Psoas muscle (tissue), 8 donors: ENCODE measurements at places on chromosomes 1 and 21.
A peak's percentile ranks its signal among the peaks of the same experiment; 100 is the strongest.

- DNase-seq: peak; percentile 77
Observed at GRCh38 chr1:201903135-201903534, 14.4 kb downstream of the SHISA4 start.

- DNase-seq: no peak
Observed at GRCh38 chr1:244545511-244545910, 84.4 kb downstream of the CATSPERE start.

DNA sequence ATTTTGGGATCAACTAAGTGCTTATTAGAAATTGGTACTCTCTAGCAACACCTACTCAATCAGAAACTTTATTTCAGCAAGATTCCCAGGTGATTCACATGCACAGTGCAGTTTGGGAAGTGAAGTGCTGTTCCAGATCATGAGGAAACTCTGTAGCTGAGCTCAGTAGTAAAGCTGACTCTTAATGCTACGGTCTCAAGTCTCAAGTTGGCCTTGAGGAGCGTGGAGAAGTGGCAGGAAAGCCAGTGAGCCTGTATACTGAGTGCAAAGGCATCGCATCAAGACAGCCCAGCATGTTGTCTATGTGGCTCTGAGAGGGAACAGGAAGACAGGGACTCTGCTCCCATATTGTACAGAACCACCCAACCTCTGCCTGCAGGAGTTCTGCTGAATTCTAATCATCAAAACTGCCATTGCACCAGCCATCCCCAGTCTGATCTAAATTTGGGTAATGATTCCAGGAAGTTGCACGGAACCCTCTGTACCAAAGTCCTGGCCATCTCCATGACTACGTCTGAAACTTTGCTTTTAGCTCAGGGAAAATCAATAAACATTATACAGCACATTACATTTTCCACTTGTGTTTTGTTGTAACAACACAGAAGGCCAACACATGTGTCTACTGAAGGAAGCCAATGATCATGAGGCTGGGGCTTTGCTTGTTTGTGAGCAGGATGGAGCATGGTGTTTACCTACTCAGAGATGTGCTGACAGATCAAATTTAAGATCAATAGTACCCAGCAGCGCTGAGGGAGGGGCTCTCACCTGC, 105.1 kb upstream of the TLR5 start:
- DNase-seq: no peak

GRCh38 chr1:91582431-91582921, 81.8 kb downstream of the CDC7 start:
- DNase-seq: no peak

DNA sequence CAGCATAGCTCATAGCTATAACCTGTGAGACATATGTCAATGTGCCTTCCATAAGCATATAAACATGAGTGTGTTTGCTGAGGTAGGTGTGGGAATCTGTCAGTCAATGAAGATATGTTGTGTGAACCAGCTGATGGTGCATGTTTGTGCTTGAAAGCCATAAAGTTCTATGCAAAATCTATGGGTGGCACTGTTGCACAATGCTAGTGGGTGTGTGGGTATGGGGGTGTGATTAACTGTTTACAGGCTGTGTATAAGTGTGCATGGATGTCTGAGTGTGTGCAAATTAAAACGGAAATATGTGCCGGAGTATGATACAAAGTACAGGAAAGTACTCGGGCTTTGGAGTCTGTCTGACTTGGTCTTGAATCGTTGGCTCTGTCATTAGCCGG, 1.0 kb upstream of the ATP2B4 start:
- DNase-seq: no peak

GRCh38 chr21:27363719-27364477, 397.0 kb upstream of the ADAMTS5 start:
- no peak for DNase-seq

DNA sequence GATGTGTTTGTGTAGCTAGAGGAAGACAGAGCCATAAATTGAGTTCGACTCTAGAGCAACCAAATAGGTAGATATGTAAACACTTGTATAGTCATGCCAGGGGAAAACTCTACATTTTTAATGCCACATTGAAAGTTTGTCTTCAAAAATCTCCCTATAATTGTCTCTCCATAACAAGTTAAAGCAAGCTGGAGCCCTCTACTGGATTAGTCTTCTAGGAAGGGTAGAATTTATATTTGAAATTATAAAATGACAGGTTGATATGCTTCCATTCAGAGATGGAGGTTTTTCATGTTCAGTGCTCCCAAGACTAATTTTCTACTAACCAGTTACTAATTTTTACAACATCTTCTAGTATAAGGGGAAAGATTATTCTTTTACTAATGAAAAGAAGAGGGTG, 13.1 kb upstream of the COL24A1 start:
- DNase-seq: no peak

GRCh38 chr1:201017828-201018163, 5.7 kb downstream of the KIF21B start:
- DNase-seq: no peak

DNA sequence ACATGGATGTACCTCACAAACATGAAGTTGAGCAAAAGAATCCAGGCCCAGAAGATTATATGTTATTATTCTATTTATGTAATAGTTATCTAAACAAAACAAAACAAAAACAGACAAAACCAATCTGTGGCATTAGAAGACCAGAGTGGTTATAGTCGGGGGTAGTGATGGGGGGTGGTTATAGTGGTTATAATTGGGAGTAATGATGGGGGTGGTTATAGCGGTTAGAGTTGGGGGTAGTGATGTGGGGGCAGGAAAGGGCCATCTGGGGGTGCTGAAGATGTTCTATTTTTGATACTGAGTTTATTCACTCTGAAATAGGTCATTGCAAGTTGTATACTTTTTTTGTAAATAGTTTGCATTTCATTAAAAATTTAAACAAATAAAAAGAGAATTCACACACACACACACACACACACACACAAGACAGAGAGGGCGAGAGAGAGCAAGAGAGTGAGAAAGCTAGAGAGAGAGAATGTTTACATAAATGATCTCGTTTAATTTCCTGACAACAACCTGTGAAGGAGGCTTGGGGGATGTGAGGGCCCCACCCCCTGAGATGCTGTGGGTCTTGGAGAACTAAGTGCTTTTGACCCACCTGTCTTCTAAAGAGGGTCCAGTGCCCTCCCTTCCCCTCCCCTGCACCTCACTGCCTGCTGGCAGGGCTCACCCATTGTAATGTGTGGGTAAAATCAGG, 37.4 kb downstream of the RHOU start:
- no peak for DNase-seq

- no peak for DNase-seq
Observed at GRCh38 chr1:5711079-5711478, 281.1 kb downstream of the NPHP4 start.

DNA sequence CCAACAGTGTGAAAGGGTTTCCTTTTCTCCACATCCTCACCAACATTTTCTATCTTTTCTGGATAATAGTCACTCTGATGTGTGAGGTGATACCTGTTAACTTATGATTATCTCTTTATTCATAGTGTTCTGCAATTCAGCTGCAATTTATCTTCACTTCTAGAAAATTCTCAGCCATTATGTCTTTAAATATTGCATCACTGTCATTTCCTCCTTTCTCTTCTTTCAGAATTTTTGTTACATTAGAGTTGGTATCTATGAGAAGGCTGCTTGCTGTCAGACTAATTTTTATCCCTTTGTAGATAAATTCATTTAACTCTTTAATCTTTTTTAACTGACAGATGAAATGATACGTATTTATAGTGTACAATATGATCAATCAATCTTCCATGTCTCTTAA, 30.5 kb upstream of the ATF3 start:
- DNase-seq: no peak

GRCh38 chr1:164601399-164602100, 42.6 kb downstream of the PBX1 start:
- DNase-seq: no peak

GRCh38 chr1:66041654-66042053, 249.0 kb downstream of the PDE4B start:
- DNase-seq: no peak

DNA sequence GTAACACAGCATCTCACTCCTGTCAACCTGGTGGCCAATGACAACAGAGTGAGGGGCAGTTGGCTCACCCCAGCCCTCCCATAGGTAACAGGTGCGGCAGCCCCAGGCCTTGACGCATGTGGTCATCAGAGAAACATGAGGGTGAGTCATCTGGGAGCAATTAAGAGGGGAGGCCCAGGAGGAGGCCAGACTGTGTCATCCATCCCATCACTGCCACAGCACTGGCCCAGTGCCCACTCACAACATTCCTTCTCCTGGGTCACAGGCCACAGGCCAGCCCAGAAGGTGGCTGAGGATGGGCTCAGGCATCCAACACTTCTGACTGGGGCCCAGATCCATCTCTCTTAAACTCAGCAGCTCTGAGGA, 17.1 kb downstream of the TEX35 start:
- DNase-seq: no peak

GRCh38 chr1:29673669-29674626, 437.6 kb downstream of the PTPRU start:
- DNase-seq: no peak

DNA sequence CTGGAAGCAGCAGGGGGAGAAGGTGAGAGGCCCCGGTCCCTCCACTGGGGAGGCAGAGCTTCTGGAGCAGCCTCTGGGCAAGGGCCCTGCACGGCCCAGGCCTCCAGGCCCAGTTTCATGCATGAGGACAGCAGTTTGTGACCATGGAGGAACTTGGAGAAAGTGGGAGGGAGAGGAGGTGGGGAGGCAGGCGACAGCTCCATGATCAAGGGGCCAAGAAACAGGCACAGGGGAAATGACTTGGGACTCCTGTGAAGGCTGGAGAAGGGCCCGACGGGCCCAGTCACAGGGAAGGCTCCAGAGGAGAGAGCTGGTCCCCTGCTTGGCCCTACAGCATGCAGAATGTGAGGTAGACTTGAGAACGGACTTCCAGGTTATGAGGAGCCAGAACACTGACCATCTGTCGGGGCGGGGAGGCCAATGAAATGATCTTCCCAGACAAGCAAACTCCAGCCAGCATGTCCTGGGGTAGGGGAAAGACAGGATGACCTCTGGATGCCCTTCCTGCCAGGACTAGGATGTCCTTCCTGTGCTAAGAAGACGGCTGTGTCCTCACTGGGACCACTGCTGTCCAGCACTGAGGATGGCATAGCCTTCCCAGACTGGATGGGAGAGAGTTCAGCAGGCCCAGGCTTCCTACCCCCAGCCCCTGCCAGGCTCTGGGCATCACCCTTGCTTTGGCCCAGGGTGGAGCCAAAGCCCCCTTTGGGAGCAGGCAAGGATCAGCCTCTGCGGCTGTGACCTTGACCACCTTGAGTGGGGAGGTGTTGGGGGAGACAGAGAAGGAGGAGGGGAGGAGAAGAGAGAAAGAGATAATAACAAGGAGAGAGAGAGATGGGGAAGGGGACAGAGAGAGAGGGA, 548.2 kb downstream of the PTPRU start:
- no peak for DNase-seq

GRCh38 chr1:223228931-223229528, 86.0 kb upstream of the TLR5 start:
- no peak for DNase-seq

DNA sequence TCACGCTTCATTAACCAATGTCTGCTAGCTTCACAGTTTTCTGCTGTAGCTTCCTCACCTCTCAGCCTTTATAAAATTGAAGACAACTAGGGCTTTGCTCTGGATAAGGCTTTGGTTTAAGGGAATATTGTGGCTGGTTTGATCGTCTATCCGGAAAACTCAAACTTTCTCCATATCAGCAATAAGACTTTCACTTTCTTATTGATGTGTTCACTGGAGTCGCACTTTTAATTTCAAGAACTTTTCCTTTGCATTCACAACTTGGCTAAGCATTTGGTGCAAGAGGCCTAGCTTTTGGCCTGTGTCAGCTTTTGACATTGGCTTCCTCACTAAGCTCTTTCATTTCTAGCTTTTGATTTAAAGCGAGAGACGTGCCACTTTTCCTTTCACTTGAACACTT, 12.9 kb downstream of the COA6 start:
- no peak for DNase-seq

DNA sequence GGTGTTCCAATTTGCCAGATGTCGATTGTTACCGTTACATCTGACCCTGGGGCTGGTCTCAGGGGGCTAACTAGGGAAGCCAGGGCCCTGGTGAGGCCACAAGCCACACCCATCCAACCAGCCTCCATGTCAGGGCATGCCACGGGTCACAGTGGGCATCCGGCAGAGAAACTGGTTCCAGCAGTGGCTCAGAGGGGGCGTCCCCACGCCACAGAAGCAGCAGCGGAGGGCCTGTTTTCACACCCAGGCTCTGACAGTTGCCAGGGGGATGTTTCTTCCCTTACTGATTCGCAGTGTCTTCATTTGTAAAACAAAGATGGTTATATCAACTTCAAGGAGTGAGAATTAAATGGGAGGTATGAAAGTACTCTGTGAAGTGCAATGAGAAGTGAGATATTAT, 75.0 kb upstream of the COX20 start:
- DNase-seq: no peak

GRCh38 chr1:9676815-9677393, 25.4 kb downstream of the PIK3CD start:
- no peak for DNase-seq

GRCh38 chr1:155085504-155086127, 7.0 kb downstream of the EFNA3 start:
- DNase-seq: peak; percentile 78

GRCh38 chr1:98287626-98288025, 366.8 kb upstream of the DPYD start:
- DNase-seq: no peak

GRCh38 chr1:156860113-156860627, 495 bp upstream of the NTRK1 start:
- peak; percentile 73 for DNase-seq

- DNase-seq: peak; percentile 41
Observed at GRCh38 chr1:10629816-10630571, 155.2 kb downstream of the PEX14 start.

DNA sequence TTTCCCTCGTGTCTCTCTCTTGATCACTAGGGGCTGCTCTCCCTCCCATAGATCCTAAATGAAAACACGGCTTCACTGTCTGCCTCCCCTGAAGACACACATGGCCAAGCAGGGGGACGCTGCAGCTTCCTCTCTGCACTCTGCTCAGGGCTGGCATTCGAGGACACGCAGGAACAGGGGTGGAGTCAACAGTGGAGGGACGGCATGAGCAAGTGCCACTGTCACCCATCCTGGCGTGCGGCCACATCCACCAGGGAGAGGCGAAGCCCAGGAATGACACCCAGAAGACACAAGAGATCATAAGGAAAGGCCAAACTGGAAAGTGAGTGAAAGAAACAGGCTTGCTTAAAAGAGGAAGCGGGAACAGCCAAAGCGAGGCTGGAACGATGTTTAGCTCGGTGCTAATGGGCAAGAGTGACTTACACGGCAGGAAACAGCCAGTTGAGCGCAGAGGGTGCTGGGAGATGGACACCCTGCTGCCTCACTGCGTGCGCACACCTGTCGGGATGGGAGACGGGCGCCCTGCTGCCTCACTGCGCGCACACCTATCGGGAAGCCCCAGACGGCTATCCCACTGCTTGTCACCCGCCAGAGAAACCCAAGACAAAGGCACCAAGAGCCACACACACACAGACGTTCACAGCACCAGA, 13.6 kb upstream of the C1QTNF12 start:
- DNase-seq: no peak

- DNase-seq: no peak
Observed at GRCh38 chr21:46650476-46651098, 15.1 kb downstream of the PRMT2 start.

- DNase-seq: no peak
Observed at GRCh38 chr1:235998812-235999211, 66.1 kb downstream of the NID1 start.

GRCh38 chr1:7470904-7471638, 300.0 kb upstream of the VAMP3 start:
- peak; percentile 72 for DNase-seq
